ENCODE measurements at places on chromosomes 1 and 21. TPM values are rescaled to one million over a fixed set of nuclear protein-coding genes. Genes with fewer than 3 reads are reported as not detected.

DNA sequence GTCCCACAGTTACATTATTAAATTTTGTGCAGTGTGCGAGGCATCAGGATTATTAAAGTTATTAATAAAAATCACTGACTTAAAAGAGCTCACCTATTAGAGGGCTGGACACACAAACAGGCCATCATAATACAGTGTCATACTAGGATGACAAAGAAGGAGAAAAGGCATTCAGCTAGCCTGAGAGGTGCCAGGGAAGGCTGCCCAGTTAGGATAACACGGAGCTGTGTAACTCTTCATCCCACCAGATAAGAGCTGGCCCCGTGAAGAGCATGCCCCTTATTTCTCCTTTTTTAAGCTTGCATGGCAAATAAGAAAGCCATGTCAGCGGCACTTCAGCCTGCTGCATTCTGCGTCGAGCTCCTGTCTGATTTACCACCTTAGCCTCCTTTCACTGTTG is 109.5 kb downstream of the KCNK1 start:
- H3K4me3 ChIP-seq: no peak overlapping the region
- DNase-seq: no peak
- H3K36me3 ChIP-seq: no peaks in the 10 kb centered on the region
- no peak overlapping the region for H3K27ac ChIP-seq
- no peaks in the 10 kb centered on the region for H3K4me1 ChIP-seq
- peaks cover 6% of the 10 kb centered on the region for H3K27me3 ChIP-seq

DNA sequence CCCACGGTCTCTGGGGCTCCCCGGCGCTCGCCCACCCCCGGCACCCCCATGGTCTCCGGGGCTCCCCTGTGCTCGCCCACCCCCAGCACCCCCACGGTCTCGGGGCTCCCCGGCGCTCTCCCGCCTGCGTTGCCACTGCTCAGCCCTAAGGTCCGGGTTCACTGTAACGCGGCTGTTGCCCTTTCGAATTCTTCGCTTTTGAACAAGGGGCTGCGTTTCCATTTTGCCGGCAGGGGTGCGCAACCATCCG is 5.2 kb upstream of the FTCD start:
- H3K4me3 ChIP-seq: no peak overlapping the region
- no peaks in the 10 kb centered on the region for H3K27me3 ChIP-seq
- no peaks in the 10 kb centered on the region for H3K4me1 ChIP-seq
- no peak overlapping the region for H3K27ac ChIP-seq
- DNase-seq: no peak

The MCOLN3 gene
- total RNA-seq: 0.29 TPM

- no peaks in the 10 kb centered on the region for H3K36me3 ChIP-seq
- H3K27me3 ChIP-seq: no peaks in the 10 kb centered on the region
- no peaks in the 10 kb centered on the region for H3K4me1 ChIP-seq
- H3K4me3 ChIP-seq: no peak overlapping the region
- no peak overlapping the region for H3K27ac ChIP-seq
- no peak for DNase-seq
Measured at GRCh38 chr1:246800756-246801155, 76.5 kb downstream of the SCCPDH start.

- DNase-seq: no peak
- peaks cover 43% of the 10 kb centered on the region for H3K27me3 ChIP-seq
- H3K27ac ChIP-seq: no peak overlapping the region
- peaks cover 8% of the 10 kb centered on the region for H3K4me1 ChIP-seq
- no peaks in the 10 kb centered on the region for H3K36me3 ChIP-seq
Measured at GRCh38 chr1:32872192-32872460, 1.4 kb upstream of the FNDC5 start.

The TFF2 gene
- not detected for total RNA-seq

GRCh38 chr1:9598316-9598700 is 9.6 kb downstream of the TMEM201 start:
- H3K27me3 ChIP-seq: no peaks in the 10 kb centered on the region
- peaks cover 5% of the 10 kb centered on the region for H3K4me1 ChIP-seq
- H3K27ac ChIP-seq: no peak overlapping the region

GRCh38 chr21:43994646-43995045 is 17.5 kb upstream of the TRAPPC10 start:
- H3K36me3 ChIP-seq: no peaks in the 10 kb centered on the region
- peaks cover 2% of the 10 kb centered on the region for H3K27me3 ChIP-seq
- no peak overlapping the region for H3K4me3 ChIP-seq
- DNase-seq: no peak

The NPR1 gene
- not detected for total RNA-seq

DNA sequence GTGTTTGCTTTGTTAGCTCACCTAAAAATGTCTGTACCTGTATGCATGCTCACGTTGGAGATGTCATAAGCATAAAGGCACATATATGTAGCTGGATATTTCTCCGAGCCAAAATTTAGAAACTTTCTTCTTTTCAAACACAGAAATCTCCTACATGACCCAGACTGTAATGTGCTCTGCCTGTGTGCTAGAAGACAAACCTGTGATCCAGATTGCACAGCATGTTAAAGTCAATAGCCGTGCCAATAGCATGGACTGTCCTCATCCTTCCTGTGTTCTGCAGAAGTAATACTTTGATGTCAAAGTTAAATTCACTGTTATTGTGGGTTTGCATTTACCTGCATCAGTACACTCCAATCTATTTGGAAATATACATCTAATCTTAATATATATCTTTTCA is 346.2 kb upstream of the ZRANB2 start:
- H3K27me3 ChIP-seq: no peaks in the 10 kb centered on the region
- no peak overlapping the region for H3K27ac ChIP-seq
- H3K4me3 ChIP-seq: no peak overlapping the region
- H3K36me3 ChIP-seq: no peaks in the 10 kb centered on the region
- no peaks in the 10 kb centered on the region for H3K4me1 ChIP-seq
- DNase-seq: no peak

- no peaks in the 10 kb centered on the region for H3K36me3 ChIP-seq
- H3K4me1 ChIP-seq: no peaks in the 10 kb centered on the region
- no peaks in the 10 kb centered on the region for H3K27me3 ChIP-seq
Measured at GRCh38 chr1:93566227-93566626, 115.4 kb downstream of the BCAR3 start.

The PLA2G4A gene
- 0.11 TPM for total RNA-seq

DNA sequence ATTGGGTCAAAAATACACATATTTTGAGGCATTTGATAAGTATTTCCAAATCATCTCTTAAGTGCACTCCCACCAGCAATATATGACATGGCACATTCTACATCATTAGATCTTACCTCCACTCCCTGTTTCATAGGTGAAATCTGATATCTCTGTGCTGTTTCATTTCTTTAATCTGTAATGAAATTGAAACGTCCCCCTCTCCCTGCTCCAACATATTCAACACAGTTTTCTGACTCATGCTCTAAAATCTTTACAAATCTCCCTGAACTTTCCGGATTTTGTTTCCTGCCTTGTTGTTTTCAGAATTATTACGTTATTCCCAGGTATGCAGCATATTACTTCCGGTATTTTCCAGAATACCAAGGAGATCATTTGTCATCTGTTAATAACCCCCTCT is 66.1 kb upstream of the AKT3 start:
- DNase-seq: no peak
- no peak overlapping the region for H3K27ac ChIP-seq
- H3K4me3 ChIP-seq: peak overlapping the region; percentile 4

All from activated CD8-positive, alpha-beta T cell treated with anti-CD3 and anti-CD28 coated beads for 36 hours (primary cell).